ENCODE measurements at places on chromosomes 3 and 15.

- DNase-seq = no peak
These were observed 701 bp downstream of the SGO1 start for GRCh38 chr3:20185331-20185678.

GRCh38 chr3:157093096-157093495, 66.9 kb downstream of the CCNL1 start:
- DNase-seq = no peak

- no peak for DNase-seq
These were observed 8.0 kb upstream of the CCDC13 start for GRCh38 chr3:42780892-42781700.

DNA sequence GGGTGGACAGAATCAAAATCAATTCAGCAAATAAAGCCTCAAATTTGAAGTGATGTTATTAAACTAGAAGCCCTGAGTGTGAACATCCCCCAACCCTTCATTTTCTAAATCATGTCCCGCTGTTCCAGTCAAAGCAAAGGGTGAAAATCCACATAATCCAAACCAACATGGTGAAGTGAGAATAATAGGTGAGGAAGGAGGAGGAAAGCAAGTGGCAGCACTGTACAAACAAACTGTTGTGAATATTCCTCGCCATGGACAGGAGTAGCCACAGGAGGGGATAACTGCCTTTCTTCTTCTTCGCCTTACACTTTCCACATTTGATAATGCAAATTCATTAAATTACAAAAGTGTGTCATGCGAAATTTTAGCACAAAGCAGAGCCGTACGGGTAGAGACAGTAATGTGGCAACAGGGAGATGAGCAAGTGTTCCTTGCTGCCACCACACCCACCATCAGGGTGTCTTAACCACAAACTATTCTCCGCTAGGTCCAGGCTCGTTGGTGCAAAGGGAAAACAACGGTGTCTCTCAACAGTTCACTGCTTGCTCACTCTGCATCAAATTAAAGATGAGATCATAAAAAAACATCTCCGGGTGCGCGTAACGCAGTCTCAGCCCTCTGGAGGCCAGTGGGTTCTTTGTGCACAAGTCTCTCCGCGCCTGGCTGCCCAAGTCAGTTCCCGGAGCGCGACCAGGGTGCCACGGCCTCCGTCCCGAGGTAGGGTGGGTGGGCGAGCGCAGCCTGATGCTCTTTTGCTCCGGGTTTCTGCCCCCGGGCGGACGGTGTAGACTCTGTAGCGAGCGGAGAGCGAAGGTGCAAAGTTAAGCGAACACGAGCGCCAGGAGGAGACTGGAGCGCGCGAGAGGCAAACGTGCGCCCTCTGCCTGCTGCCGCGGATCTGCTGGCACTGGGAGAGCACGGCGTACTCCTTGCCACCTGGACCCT, 6.7 kb downstream of the EPHA3 start:
- DNase-seq = no peak

DNA sequence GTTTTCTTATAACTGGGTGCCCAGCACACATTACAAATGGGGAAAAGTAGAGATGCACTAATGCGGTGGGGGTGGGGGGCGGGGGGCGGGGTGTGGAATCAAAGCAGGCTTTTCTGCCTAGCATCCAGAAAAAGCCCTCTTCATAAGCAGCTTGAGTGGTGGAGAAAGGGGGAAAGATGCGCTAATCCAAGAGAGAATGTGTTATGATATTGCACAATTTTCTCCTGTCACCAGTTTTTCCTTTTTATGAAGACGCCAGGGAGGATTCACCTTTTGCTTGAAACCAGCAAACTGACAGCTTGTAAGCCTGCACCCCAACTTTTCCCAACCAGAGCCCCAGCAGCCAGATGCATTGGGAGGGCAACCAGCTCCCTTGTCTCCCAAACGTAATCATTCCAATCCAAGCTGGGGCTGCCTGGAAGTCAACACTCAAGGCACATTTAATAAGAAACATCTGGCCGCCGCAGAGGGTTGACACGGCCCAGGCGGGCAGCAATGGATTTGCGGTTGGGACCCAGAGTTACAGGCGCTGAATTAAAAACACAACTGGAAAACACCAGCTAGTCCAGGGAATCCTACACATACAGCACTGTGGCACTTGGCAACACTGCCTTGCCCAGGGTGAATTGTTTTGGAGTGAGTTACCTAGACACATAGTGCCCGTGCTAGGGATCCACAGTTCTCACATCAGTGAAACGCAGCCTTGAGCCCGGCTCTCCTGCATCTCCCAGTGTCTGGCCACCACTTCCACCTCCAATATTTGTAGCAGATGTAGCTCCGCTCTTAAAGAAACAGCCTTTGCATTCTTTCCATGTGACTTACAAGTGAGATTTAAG, 218.5 kb upstream of the PRICKLE2 start:
- no peak for DNase-seq

DNA sequence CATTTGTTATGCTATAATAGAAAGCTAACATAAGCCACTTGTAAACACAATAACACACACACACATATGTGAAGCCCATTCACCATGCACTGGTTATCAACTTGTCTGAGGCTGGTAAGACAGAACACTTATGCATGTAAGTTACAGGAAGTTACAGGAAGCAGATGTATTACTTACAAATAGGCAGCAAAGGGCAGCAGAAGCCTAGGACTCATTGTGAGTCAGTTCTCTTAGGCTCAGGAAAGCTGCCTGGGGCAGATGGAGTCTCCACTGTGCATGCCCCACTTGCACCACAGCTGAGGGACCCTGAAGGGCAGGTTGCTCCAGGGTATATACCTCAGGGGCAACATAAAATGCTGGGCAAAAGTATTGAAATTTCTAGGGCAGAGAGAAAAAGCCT, 748.8 kb upstream of the CCDC54 start:
- DNase-seq = no peak

GRCh38 chr15:69538379-69538778, 85.8 kb downstream of the RPLP1 start:
- DNase-seq = no peak

- no peak for DNase-seq
These were observed 2.3 kb downstream of the CYP8B1 start for GRCh38 chr3:42873221-42873982.

DNA sequence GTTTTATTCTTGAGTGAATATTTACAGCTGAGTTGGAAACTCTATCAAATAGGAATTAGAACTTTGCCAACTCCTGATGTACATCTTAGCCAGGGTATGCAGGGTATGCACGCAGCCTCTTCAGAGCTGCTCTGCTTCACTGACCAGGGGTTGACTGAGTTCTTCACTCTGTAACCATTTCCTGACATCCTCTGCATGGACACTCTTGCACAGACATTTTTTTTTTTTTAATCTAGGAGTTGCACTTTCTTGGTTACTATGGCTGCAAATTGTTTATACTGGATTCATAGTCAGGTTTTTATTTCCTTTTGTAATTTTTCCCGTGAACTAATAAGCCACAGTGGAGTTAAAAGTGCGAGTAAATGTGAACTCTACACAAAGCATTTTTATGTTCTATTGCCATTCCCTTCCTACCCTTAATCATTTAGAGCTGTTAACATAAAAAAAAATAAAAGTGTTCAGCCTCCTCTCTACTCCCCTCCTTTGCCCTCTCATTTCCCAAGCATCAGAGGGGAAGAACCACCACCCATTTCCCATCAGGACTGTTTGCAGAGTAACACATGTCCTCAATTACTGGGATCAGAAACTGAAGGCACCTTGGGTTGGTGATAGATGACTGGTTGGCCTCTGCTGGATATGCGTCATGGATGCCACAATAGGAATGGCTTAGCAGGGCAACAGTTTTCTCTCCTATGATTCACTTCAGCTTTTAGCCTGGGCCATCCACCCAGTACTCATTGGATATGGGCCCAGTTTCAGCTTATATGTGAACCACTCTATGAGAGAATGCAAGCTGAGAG, 54.0 kb downstream of the DUT start:
- DNase-seq = no peak

DNA sequence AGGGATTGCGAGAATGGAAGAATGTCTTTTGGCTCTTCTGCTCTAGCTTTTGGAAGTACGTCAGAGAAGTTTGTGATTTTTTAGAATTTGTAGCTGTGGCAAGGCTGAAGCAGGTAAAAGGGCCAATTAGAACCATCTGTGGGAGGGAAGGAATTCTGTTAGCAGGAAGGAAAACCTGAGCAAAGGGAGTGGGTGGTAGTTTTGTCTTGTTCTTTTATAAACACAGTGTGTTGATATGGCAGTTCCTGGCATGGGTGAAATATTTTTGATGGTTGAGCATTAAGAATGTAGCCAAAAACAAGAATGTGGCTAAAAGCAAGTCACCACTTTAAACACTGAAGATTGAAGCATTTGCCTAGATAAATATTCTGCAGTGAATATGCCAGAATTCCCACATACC, 23.8 kb downstream of the DAG1 start:
- DNase-seq = no peak

- DNase-seq = no peak
These were observed 690.3 kb downstream of the MECOM start for GRCh38 chr3:168973206-168973605.

DNA sequence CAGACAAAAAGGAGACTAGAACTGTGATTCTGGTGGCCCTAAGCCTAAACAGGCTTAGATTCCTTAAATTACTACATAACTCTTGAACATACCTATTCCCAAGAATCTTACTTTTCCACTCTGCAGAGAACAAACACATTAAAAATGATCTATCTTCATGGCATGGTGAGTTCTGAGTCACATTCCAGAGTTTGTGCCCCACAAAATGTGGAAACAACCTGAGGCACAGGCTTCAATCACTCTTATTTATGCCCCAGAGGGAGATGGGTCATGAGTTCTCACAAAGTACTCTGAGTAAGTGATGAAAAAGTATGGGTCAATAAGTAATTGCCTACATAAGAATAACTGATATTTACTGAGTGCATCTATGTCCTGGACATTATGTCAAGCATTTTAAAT, 137.5 kb upstream of the SLC2A2 start:
- no peak for DNase-seq

- DNase-seq = no peak
These were observed 231.2 kb upstream of the ADAMTS9 start for GRCh38 chr3:64918989-64919388.

DNA sequence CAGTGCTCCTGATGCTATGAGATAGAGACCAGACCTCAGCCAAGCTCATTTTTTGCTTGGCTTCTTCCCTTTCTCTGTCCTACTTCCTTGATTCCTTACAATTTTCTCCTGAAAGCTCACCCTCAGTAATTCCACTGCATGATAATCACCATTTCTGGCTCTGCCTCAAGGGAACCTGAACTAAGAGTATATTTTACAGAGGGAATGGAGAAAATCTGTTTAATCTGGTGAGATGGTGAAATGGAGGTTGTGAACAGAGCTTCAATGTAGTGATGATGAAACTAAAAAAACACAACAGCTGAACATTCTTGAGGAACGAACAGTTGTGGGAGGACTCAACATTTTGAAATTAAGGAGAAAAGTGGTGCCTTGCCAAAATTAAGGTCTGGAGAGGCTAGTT, 16.3 kb downstream of the HHLA2 start:
- no peak for DNase-seq

DNA sequence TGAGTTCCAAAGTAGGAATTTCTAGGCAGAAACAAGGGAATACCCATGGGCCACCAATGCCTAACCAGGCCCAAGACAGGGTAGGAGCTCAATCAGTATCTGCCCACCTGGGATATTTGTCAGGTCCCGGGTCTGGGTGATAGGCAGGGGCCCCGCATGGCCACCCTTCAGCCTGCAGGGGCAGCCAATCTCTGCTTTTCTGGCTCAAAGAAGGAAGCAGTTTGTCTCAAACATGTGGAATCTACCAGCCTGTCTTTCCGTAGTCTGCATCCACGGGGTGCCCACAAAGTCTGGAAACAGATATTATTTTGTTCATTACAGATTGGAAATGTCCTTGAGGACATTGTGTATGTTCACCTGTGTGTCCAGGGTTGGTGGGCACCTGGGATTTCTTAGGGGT, 56.2 kb downstream of the CEMIP start:
- DNase-seq = no peak

- no peak for DNase-seq
These were observed 13.0 kb upstream of the TNK2 start for GRCh38 chr3:195921334-195921791.

GRCh38 chr15:36757189-36757814, 177.9 kb downstream of the CDIN1 start:
- no peak for DNase-seq

- DNase-seq = no peak
These were observed 37.7 kb upstream of the FRMD4B start for GRCh38 chr3:69423463-69424155.

DNA sequence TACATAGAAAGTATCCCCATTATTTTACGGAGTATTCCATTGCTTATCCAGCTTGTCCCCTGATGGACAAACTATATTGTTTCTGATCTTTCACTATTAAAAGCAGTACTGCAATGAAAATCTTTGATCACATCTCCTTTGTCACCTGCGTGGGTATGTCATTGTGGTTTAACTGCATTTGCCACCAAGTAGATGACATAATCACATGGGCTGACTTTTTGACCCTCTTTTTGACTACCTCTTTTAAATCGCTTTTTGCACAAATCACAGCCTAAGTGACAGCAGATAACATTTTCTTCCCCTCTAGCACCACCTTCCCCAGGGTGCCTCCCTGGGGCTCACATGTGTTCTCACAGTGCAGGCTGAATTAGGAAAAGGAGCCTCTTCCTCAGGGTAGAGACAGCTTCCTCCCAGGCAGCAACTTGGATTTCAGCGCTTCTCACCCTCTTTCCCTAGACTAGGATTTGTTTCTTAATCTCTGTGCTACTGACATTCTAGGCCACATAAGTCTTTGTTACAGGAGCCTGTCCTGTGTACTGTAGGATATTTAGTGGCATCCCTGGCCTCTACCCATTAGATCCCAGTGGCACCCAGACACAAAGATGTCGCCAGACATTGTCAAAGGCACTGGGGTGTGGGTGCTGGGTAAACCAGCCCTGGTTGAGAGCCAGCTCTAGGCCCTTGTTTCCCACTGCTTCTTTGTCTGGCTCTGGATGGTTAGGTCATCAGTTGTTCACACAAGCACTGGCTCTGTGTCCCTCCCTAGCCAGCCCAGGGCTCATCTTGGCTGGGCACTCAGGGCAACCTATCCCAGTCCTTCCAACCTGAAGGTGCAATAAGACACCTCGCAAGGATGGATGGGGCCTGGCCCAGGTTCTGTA, 1.3 kb upstream of the RBP1 start:
- DNase-seq = no peak

GRCh38 chr15:45631776-45632175, 3.1 kb upstream of the SQOR start:
- no peak for DNase-seq

- no peak for DNase-seq
These were observed 5.9 kb downstream of the ACVR2B start for GRCh38 chr3:38459499-38460048.

DNA sequence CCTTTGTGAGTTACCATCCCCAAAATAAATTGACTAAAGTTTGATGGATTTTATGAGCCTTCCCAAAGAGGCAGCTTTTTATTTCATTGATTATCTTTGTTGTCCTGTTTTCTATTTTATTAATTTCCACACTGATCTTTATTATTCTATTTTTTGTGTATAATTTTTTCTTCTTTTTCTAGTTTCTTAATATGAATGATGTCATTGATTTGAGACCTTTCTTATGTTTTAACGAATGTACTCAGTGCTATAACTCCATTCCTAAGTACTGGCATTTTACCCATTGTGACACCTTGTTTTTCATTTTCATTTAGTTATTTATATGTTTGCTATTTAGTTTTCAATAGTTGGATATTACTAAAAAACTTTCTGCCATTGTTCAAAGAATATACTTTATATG, 565.3 kb downstream of the CADM2 start:
- DNase-seq = no peak
